ENCODE measurements at places on chromosomes 3 and 15.

- no peak for DNase-seq
Observed at GRCh38 chr3:167054926-167055325, 325.2 kb downstream of the ZBBX start.

- DNase-seq: no peak
Observed at GRCh38 chr3:7695049-7695448, 806.6 kb upstream of the LMCD1 start.

DNA sequence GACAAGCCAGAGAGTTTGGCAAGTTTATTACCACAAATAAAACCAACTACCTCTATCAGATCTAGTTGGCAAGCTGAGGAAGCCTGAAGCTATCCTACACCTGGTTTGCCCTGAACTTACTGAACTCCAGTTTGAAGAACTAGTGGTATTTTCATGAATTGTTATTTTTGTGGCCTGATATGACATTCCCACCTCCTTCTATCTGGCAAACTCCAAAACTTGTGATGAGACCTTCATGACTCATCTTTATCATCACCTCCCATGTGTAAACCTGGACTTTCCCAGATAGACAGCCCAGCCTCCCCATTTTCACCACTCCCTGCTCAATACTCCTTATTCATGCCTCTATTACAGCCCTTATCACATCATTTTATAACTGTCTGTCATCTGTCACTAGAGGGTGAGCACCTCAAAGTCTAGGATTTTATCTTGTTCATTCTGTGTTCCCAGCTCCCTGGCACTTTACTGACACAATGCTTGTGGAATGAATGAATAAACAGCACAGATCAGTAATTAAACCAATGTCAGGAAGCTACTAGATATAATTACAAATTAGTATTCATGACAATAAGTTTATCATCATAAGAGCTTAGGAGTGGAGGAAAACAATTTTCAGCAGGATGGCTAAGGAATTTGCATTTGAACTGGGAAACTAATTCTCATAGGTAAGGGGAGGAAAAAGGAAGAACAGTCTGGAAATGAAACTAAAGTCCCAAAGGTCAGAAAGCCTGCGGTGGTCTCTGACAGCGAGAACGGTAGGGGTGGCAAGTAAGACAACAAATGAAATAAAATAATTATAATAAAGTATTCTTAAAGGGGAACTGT lies 13.2 kb upstream of the TRANK1 start:
- no peak for DNase-seq

- DNase-seq: no peak
Observed at GRCh38 chr15:63752075-63752684, 81.6 kb downstream of the HERC1 start.

DNA sequence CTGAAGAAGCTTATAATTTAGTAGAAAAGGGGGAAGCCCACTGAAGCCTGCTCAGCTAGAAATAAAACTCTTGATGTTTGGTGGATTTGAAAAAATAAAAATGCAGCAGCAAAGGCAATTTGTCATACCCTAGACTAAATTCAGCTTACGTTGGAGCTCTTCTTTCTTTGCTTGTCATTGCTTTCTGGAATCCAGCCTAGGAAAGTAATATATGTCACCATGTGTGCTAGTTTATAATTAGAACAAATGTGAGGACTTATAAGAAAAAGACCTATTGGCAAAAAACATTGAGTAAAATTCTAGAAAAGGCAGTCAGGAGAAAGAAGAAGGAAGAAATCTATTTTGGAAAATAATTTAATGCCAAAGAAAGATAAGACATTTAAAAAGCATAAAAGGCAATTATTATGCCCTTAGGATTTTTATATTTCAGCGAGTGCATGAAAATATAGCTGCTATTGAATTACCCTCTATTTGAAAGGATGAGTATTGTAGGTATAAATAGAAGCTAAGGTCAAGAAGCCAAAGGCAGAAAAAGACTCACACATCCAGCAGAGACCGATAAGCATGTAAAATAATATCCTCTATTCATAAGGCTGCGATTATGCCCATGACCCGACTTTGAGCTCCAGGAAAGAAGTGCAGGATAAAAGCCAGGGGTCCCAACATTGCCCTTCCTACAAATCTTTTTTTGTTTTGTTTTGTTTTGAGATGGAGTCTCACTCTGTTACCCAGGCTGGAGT lies 10.6 kb upstream of the BTBD1 start:
- DNase-seq: no peak

DNA sequence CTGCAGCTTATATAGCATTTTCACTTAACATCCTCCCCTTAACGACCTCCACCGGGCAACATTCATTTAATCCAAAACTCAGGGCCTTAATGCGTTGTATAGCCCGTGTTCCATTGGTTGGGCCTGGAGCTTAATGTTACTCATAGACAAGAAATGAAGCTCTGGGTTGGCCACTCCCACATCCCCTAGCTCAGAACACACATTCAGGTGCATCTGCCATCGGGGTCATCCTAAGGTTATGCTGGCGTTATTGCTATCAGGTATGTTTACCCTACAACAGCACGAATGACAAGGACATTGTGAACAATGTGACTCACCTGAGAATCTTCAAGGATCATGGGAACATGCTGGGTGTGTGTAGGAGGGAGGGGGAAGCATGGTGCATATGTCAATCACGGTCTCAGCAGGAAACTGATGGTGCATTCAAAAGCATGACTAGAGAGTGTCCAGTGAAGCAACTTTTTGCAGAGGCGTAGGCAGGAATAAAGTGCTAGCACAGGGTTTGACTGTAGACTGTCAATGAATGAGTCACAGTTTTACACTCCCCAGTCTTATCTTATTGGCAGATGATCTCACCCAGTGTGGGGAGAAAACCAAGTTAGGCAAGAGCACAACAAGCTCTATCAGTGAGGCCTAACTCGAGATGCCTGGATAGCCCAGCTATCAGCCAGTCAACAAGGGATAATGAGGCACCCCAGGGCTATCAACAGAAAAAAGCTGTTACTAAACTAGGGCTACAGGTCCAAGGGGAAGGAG lies 402.1 kb upstream of the MCTP2 start:
- no peak for DNase-seq

GRCh38 chr3:25724948-25725645 lies 58.1 kb downstream of the NGLY1 start:
- DNase-seq: no peak

DNA sequence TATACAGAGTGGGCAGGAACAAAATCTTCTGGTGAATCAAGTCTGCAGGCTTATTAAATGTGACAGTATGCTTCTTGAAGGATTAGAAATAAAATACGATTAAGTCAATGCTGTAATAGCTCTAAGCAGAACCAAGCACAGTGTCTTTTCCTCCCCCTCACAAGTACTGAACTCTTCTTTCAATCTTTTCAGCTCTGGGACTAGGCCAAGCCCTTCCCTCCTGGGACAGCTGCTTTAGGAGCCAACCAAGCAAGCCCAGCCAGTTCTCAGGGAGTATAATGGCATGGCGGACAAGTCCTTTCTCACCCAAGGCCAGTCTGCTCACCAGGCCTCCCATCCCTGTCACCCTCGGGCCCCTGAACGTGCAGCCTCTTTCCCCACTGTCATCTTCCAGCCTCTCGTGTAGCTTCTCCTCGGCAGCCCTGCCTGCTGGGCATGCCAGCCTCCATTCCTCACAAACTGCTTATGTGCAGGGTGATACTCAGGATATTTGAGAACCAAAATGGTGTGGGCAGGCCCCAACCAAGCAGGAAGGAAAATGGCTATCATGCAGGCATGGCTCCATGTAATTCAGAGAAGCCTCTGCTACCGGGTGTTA lies 8.4 kb upstream of the PPP1R2 start:
- no peak for DNase-seq

- DNase-seq: no peak
Observed at GRCh38 chr3:135556174-135556573, 409.4 kb upstream of the PPP2R3A start.

- DNase-seq: no peak
Observed at GRCh38 chr3:152176241-152176640, 92.5 kb upstream of the MBNL1 start.

DNA sequence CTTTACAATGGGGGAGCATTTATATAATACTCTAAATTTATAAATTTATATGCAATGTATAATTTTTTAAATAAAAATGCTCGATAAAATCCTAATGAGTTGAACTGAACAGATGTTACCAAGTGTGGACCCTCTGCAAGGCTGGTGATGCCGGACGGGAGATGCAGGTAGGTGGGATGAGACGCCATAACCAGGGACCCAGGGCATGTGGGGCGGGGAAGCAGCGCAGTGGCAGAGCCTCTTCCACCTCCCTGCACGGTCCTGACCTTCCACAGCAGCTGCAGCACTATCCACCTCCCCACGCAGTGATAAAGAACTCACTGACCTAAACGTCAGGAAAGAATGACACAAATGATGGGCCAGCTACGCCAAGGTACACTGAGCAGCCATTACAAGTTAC lies 12.8 kb downstream of the PCSK6 start:
- no peak for DNase-seq

DNA sequence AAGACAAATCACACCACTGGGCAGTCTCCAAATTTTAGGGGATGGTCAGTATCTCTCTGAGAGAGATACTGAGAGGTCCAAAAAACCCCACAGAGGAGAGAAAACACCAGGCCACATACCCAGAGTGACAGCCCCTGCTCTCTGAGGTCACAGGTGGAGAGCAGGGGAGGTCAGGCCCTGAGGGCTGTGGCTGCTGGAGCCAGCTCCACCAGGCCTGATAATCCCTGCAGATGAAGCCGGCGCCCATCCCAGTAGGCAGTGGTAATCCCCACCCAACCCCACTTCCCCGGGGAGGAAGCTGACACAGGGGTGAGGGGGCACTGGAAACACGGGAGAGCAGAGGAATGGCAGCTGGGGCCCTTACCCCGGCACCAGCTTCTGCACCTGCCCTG lies 31.2 kb upstream of the SRP14 start:
- no peak for DNase-seq

GRCh38 chr3:113340785-113341184 lies 100.5 kb downstream of the CFAP44 start:
- no peak for DNase-seq
